ENCODE measurements at places on chromosomes 5 and 9. TPM values are rescaled to one million over a fixed set of nuclear protein-coding genes. Genes with fewer than 3 reads are reported as not detected.

The ORM2 gene
- not detected for total RNA-seq

DNA sequence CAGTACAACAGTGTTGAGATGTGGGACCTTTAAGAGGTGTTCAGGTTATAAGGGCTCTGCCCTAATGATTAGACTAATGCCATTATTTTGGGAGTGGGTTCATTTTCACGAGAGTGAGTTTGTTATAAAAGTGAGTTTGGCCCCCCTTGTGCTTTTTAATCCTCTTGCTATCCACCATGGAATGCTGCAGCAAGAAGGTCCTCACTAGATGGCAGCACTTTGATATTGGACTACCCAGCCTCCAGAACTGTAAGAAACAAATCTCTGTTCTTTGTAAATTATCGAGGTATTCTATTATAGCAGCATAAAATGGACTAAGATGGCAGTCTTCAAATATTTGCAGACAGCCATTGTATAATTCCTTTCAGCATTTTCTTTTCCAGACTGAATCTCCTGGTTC is 212.4 kb downstream of the LRRC70 start:
- no peak for DNase-seq

DNA sequence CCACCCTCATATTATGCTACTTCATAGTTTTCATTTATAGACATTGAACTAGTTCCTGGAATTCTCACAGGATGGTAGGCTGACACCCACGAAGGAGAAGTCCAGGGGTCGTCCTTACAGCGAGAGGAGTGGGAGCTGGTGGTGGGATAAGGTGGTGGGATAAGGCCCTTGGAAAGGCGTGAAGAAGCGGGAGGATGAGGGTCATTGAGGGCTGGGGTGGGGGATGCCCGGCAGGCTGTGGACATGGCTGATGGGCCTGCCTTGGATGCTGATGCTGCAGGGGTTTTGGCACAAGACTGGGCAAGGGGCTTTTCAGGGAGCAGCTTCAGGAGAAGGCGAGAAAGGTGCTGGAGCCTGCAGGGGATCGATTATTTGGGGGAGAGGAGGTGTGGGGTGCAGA is 9.4 kb downstream of the DAB2IP start:
- DNase-seq, result no peak

DNA sequence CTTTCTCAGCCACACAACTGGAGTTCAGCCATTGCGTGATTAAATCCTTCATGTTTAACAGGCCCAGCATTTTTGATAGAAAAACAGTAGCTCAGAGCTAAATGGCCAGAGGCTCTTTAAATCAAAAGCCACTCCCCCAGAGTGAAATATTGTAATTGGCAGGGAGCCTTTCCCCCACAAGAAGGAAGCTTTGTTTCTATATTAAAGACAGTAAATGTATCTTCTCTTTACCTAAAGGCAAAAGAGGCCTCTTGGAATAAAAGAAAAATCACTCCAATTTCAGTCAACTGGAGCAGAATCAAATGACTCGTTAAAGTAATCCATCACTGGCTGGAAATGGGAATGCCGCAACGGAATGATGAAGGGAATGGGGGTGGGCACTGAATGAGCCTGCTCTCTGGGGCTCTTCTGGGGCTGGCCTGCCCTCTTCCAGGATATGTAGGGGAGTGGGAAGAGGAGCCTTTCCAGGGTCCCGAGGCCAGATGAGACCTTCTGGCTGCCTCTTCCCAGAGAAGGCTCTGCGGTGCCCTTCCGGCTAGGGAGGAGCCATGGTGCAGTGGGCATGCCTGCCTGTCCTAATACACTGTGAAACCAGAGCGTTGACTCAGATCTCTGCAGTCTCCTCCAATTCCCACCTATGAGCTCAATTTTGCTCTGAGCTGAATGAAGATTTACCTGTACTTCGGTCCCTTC is 45.2 kb downstream of the ANKDD1B start:
- no peak for DNase-seq

The DIRAS2 gene
- 0.42 TPM for total RNA-seq

The GCNT4 gene
- 4.2 TPM for total RNA-seq

The TERT gene
- 0.38 TPM for total RNA-seq

GRCh38 chr5:171205375-171205774 is 103.7 kb upstream of the TLX3 start:
- no peak for DNase-seq

- peak; percentile 18 for DNase-seq
Measured at GRCh38 chr5:113663879-113664541, 150.5 kb downstream of the YTHDC2 start.

The LRRC70 gene
- 2.9 TPM for total RNA-seq

Data from lower leg skin (tissue), 4 donors.